Right ventricle myocardium superior (tissue), 1 donor: ENCODE measurements at places on chromosomes 7 and 10. TPM values are rescaled to one million over a fixed set of nuclear protein-coding genes. Genes with fewer than 3 reads are reported as not detected.

GRCh38 chr7:11332186-11332864 is 358.7 kb downstream of the PHF14 start:
- DNase-seq: no peak

- DNase-seq: no peak
Observed at GRCh38 chr7:12490940-12491339, 79.6 kb upstream of the SCIN start.

The DGKB gene
- total RNA-seq: 0.30 TPM

- DNase-seq: no peak
Observed at GRCh38 chr10:23314835-23315239, 29.8 kb downstream of the C10orf67 start.

DNA sequence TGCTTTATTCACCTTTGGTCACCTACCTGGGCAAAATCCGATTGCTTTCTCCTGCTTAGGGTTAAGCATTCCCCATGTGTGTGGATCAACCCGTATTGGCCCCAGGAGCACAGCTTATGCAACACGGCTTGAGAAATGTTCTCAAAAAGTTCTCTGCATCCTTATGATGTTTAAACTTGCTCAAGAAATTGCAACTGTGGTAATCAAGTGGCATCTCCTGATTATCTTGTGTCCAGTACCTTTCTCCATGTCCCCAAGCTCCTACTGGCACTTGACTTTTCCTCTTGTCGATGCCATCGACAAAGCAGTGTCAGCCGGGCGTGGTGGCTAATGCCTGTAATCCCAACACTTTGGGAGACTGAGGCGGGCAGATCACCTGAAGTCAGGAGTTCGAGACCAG is 4.7 kb upstream of the PKD2L1 start:
- DNase-seq: no peak

DNA sequence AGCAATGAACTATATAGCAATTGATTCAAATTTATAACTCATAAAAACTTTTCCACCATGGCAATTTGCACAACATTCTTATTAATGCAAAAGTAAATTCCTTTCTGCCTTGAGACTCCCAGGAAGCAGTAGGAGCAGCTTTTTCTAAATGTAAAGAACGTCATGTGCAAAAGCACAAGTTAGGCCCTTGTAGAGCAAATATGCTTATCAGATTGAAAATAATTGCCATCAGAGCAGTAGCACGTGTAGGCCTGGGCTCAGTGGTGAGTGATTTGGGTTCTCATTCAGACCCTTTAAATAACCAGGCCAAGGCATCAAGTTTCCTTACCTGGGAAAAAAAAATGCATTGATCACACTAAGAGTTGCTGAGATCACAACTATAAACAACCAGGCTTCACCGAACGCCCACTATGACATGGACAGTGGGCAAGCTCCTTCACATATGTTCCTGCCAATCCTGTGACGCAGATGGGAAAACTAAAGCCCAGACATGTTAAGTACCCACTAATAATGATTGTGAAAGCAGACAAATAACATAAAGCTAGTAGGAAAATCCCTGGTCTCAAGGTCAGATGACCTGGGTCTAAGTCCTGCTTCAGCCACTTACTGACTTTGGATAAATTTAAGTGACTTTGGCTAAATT is 22.1 kb upstream of the SAR1A start:
- no peak for DNase-seq

DNA sequence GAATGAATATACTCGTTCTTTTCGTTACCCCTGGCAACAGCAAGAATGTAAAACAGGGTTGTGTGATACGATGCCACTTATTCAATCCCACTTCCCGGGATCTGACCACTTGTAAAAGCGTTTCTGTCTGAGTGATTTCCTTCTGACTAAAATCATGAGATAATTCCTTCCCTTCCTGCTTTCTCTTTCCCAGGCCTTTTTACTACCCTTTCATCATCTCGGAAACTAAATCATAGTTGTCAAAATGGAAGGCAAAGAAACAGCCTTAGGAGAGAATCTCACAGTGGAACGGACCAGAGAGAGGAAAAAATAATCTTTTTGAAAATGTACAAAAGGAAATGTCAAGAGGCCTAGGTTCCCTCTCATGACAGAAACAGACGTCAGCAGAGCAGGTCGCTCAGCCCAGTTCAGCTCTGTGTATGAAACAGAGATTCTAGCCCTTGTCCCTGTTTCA is 29.8 kb downstream of the DIP2C start:
- no peak for DNase-seq

The HHEX gene
- total RNA-seq: 2.6 TPM

DNA sequence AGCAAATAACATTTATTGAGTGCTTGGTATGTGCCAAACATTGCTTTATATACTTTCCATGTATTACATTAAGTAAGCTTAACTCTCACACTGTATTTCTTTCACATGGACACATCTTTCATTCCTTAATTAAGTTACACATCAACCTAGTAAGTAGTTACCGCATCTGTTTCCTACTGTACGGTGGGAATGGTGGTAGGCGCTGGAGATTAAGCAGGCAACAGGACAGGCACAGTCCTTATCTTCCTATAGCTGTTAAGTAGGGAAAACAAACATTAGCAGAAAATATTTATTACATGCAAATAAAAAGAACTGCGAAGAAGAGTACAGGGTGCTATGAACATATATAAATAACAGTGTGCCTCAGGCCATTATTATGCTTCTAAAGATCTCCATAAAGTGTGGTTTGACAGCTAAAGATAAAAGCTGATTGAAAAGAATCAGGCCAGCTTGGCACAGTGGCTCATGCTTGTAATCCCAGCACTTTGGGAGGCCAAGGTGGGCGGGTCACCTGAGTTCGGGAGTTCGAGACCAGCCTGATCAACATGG is 105.0 kb downstream of the SUGCT start:
- no peak for DNase-seq

The DYNC1I1 gene
- 35.6 TPM for total RNA-seq

The FHIP2A gene
- total RNA-seq: 22.6 TPM

The ASL gene
- 8.8 TPM for total RNA-seq

GRCh38 chr10:124366825-124367224 is 51.9 kb downstream of the OAT start:
- no peak for DNase-seq
